Left renal pelvis (tissue), 4 donors: ENCODE measurements at places on chromosomes 12 and 14.

DNA sequence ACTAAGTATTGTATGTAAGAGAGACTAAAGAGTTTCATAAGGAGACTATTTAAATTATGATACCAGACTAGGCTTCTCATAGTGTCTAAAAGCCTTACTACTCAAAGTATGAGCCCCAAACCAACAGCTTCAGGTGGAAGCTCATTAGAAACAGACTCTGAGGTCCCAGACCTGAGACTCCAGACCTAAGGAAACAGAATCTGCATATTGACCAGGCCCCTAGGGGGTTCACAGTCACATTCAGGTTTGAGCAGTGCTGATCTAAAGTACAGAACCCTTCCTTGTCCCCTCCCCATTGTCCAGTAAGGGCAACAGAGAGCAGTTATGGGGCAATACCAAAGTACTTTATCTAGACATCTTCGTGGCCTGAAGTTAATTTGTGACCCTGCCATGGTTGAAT is 87.7 kb downstream of the SSPN start:
- no peak for DNase-seq

DNA sequence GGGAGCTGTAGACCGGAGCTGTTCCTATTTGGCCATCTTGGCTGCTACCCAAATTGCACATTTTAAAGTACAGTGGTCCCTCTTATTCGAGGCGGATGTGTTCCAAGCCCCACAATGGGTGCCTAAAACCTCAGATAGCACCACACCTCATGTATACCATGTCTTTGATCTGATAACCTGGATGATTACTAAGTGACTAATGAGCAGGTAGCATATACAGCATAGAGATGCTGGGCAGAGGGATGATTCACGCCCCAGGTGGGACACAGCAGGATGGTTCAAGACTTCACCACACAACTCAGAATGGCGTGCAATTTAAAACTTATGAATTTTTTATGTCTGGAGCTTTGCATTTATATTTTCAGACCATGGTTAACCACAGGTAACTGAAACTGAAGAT is 255.0 kb downstream of the AKAP6 start:
- no peak for DNase-seq

DNA sequence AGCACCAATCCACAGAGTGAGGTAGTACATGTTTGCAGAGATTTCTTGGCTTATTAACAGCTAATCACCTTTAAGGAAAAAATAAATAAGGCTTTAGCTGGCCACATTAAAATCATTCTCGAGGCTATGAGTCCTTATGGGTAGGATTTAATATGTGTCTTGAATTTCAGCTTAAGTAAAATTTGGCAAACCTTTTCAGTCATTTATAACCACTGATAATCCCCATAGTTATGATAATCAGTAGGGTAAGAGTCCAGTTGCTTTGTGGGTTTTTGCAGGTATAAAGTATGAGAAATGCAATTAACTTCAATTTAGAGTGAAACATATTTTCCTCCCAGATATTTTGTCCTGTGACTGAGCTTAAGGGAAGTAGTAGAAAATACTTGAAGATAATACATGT is 1458.9 kb upstream of the FLRT2 start:
- DNase-seq: no peak

DNA sequence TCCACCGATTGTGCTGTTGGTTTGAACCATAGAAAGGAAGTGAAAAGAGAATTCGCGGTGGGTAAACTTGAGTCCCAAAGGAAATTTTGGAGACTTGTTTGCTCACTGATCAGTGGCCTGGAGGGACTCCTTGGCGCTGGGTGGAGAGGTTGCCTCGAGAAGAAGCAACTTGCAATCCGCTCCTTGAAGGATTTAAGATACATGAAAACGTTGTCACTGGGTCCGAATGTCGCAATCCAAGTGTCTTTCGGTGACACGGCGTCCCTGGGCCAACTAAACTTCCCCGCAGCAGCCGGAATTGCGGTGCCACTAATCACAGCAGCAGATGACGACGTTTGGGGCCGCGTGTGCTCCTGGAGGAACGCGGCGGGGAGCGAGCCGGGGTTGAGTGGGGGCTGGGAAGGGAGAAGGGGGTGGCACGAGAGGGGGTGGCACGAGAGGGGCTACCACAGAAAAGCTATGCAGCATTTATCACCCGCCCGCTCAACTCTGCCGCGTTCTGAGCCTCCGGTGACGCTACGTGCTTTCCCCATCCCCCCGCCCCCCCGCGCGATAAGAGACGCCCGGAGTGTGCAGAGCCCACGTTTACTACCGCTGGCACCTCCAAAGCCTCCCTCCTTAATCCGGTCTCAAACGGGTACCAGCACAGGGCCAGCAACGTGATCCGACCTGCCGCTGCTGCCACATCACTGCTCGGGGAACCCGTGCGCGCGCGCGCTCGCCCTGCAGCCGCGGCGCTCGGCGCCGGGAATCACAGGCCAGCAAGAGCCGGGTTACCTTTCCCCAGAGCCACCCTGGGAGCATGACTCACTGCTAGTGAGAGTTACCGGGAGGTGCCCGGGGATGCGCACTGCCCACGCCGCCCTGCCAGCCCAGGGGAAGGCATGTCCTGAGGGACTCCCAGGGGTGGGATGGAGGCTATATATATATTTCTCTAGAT is 833 bp upstream of the BHLHE41 start:
- DNase-seq: no peak

GRCh38 chr12:101920906-101921305 is 43.5 kb downstream of the DRAM1 start:
- DNase-seq: no peak

DNA sequence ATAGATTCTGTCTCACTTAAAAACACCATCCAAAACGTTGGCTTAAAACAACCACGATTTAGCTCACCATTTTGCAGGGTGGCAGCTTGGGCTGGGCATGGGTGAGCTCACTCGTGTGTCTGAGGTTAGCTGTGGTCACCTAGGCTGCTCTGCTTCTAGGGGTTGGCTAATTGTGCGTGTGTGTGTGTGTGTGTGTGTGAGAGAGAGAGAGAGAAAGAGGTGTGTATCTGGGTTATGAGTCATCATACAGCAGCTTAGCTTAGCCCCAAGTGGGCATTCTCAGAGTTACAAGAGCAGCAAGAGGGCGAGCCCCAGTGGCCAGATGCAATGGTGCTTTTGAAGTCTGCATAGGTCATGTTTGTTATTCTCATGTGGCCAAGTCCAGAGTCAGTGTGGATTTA is 6.0 kb downstream of the FBXW8 start:
- no peak for DNase-seq

DNA sequence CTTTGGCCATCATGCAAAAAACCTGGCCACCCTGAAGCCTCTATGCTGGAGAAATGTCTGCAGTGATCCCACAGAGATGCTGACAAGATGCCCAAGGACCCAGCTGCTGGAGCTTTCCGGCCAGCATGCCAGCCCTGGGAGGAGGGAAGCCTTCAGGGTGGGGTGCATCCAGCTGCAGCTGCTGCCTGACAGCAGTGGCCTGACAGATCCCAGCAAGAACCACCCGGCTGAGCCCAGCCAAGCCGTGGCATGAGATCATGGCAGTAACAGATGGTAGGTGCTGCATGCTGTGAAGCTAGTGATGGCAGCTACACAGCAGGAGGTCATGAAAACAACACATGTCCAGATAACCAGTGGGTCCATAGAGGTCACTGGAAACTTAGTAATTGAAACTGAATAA is 13.8 kb downstream of the CLBA1 start:
- no peak for DNase-seq

DNA sequence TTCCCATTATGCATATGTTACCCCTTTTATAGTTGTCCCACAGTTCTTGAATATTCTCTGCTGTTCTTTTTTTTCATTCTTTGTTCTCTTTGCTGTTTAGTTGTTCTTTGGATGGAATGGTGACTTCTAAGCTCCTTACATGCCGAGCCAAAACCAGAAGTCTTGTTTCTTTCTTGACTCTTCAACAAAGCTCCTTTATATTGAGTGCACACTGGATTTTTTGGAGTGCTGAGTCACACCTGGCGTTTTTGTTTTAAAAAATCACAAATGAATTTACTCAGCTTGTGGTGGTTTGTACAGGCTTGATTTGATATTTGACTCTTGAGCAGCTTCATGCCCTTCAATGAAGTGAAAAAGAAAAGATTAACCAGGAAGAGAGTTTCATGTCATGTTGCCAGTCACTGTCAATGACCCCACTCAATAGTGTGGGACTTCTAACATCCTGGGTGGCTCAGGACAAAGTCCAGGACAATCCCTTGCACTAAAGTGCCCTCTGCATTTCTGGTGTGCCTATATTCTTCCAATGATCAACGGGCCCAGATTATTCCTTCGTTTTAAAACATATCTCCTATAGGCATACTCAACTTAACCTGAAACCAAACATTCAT is 112.4 kb upstream of the SLC38A4 start:
- DNase-seq: no peak

GRCh38 chr12:52184813-52185212 is 7.0 kb downstream of the KRT80 start:
- no peak for DNase-seq

DNA sequence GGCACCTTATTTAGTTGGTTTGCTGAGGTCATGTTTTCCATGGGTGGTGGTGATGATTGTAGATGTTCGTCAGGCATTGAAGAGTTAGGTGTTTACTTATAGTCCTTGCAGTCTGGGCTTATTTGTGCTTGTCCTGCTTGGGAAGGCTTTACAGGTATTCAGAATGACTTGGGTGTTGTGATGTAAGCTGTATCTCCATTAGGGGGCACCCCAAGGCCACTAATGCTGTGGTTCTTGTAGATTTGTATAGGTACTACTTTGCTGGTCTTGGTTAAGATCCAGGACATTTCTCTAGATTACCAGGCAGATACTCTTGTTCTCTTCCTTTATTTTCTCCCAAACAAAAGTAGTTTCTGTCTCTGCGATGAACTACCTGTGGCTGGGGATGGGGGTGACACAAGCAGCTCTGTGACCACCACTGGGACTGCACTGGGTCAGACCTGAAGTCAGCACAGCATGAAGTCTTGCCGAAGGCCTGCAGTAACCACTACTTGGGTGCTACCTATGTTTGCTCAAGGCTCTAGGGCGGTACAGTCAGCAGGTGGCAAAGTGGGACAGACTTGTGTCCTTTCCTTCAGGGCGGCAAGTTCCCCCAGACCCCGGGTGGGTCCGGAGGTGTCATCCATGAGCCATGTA is 35.8 kb upstream of the FBXO33 start:
- no peak for DNase-seq

DNA sequence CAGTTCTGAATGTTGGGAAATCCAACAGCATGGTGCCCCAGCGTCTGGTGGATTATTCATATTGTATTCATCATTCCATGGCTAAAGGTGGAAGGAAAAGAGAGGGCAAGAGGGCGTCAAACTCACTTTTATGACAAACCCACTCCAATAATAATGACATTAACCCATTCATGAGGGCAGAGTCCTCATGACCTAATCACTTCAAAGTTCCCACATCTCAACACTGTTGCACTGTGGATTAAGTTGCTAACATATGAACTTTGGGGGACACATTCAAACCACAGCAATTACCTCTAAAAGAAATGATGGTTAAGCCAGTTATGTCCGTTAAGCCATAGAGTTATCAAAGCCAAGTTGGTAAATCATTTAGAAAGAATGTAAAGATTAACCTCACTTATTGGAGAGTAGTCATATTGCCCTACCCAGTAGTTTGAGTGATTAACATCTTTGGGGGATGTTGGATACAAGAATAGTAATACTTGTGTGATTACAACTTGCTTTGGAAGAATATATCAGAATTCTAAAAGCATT is 212.4 kb upstream of the FLRT2 start:
- no peak for DNase-seq

- DNase-seq: no peak
Observed at GRCh38 chr12:39010406-39010805, 105.0 kb upstream of the CPNE8 start.

GRCh38 chr12:100573292-100574186 is at the start of gene GAS2L3:
Gene GAS2L3, plus strand, starts transcription at chr12:100573684. Its CDS starts 21,221 bp downstream, at chr12:100594905.
- peak; percentile 84 for DNase-seq

GRCh38 chr14:99548871-99549515 is 55.0 kb downstream of the CCDC85C start:
- no peak for DNase-seq

DNA sequence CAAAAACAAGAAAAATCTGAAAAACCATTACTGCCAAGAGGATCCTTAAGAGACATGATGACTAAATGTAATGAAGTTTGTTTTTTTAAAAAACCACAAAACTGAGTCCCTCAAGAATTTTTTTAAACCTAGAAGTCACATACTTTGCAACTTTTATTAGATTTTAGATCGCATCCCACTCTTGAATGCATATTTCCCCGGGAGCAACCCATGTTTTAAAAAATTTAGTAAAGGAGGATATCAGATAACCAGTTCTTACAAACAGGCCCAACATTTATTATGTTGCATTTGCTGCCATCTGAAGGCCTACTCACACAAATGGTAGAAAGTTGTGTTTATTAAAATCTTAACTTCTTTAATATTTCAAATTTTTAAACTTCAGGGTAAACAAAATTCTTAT is 44.3 kb upstream of the CCT2 start:
- no peak for DNase-seq

GRCh38 chr14:67385120-67385519 is 25.0 kb downstream of the EIF2S1 start:
- no peak for DNase-seq

DNA sequence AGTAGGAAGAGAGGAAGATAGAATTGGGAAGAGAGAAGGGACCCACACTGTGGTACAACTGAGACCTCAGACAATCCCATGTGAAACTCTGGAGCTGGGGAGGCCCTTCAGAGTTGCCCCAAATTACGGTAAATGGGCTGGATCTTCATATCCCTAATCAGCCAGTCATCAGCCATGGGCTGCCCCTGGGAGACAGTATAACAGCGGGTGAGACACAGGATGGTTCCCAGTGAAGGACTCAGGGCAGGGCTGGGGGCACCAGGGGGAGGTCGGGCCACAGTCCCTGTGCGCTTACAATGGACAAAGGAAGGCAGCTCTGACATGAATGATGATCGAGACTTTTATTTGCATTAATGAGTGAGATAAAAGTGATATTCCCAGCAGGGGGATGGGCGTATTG is 74.2 kb upstream of the BDKRB2 start:
- no peak for DNase-seq

DNA sequence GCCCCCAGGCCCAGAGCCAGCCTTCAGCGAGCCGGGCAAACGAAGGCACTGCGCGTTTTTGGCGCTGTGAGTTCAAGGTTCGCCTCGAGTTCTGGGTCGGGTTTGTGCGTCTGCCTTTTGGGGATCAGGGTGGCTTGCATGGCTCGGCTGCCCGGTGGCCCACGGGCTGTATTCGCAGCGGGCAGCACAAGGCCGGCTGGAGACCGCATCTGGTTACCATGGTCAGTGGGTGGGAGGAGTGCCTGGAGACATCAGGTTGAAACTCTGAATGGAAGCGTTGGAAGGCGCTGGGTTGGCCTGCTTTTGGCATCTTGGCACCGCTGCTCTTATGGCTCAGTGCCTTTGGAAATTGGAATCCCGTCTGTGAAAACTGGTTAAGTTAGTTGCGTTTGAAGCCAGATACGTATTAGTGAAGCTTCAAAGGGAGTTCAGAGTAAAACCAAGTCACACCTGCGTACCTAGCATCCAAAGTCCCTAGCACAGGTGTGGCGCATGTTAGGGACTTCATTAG is 50.9 kb downstream of the SNAPC1 start:
- no peak for DNase-seq

DNA sequence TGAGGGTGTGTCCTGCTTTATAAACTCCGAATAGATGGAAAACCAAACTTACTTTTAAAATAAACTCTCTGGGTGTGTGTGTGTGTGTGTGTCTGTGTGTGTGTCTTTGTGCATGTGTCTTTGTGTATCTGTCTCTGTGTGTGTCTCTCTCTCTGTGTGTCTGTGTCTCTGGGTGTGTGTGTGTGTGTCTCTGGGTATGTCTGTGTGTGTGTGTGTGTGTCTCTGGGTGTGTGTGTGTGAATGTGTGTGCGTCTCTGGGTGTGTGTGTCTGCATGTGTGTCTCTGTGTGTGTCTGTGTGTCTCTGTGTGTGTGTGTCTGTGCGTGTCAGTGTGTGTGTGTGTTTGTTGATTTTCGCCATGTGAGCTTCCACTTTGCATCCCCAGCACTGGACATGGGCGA is 9.2 kb downstream of the RAN start:
- DNase-seq: no peak
